ENCODE measurements at places on chromosomes 5 and 9.

GRCh38 chr9:88804254-88804596, 187.0 kb upstream of the S1PR3 start:
- no peak for DNase-seq

DNA sequence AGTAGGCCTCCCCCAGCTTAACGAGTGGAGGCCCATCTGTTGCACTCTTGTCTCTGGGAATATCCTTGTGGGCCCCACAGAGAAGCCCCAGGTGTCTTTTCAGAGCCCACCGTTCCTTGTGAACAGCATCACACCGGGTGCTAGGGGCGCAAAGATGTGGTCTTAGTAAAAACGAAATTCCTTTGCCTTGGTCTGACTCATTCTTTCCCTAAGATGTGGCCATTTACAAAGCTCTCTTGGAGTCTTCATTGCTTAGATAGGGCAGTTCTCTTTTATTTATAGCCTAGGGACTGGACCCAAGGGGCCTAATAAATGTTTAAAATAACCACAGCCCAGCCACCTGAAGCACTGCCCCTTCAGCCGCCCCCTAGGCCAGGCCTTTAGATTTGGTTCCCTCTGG, 52.8 kb upstream of the RPL26L1 start:
- no peak for DNase-seq

DNA sequence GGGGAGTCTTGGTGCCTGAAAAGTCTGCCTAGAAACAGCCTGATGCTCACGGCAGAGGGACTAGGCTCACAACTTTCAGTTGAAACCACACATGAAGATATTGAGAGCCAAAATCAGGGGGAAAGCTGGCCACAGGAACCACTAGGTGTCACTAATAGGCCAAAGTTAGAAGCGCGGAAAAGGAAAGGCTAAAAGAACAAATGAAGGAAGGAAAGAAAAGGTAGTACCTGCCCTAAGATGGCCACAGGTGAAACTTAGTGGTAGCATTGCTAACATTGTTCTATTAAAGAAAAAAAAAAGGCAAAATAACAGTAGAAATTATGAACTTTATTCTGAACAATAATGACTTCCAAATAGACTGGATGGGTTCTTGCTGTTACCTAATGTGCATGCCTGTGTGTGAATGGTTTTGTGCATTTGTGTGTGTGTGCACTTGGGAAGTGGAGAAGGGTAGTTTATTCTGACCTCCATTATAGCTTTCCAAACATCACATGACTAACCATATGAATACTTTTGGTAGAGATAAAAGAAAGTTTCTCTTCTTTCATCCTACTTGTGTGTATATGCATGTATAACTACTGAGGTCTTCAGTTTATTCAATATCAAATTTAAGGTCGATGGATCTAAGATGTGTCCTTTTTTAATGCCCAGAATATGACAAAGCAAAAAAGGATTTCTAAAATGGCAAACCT, 2.1 kb upstream of the RFESD start:
- peak; percentile 71 for DNase-seq

GRCh38 chr9:87233899-87234455, 263.7 kb upstream of the DAPK1 start:
- no peak for DNase-seq

GRCh38 chr5:158854260-158854783, 245.4 kb downstream of the EBF1 start:
- DNase-seq: no peak

DNA sequence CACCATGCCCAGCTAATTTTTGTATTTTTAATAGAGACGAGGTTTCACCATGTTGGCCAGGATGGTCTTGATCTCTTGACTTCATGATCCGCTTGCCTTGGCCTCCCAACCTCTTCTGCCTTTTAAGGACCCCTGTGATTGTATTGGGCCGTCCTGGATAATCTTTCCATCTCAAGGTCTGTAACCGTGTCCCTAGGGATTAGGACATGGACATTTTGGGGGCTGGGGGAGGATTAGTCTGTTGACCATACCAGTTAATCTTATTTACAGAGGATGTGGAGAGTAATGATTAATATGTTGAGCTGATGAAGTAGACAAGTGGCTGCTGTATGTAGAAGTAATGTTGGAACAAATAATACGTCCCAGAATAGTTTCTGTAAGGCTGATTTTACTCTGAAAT, 23.1 kb downstream of the LNPEP start:
- no peak for DNase-seq

GRCh38 chr5:54217826-54218503, 92.4 kb downstream of the ARL15 start:
- DNase-seq: peak; percentile 84

DNA sequence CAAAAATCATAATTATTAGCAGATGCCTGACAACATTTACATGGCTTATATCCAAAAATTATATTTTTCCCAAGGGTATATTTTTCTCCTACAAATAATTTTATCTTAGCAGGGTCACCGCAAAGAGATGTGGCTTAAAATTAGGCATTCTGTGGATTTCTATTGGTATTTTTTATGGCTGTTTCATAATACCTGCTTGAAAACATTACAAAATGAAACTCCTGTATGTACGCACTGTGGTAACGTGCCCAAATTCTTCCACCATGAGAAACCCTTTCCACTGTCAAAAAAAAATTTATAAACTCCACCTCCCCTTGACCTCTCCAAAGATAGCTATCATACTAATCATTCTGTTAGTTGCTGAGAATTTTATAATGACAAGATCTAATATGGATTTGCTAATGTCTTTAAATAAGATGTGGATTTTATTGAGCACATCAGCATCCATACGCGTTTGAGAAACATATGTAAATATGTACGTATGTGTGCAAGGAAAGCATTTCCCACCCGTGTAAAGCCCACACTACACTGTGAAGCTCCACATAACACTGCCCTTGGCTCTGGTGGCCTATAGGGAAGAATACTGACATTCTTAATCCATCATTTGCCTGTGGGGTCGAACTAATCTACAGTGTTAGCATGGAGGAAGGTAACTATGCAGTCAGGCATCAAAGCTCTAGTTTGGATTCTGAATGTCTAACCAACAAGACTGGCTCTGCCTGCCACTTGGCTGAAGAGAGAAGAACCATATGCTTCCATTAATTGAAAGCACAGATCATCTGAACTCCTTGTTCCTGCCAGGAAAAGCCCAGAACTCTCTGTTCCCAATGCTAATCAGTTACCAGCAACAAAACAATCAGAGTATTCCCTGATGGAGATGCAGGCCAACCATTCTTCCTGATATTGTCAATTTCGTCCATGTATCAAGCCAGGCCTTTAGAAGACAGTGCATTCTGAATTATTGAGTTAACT, 244.7 kb downstream of the SPOCK1 start:
- DNase-seq: no peak

GRCh38 chr9:20065796-20066700, 277.2 kb upstream of the SLC24A2 start:
- no peak for DNase-seq

GRCh38 chr5:136276946-136277345, 84.0 kb upstream of the SMIM32 start:
- no peak for DNase-seq

- no peak for DNase-seq
Observed at GRCh38 chr5:123763201-123763600, 251.2 kb downstream of the CSNK1G3 start.

- DNase-seq: no peak
Observed at GRCh38 chr9:76357555-76357954, 36.7 kb downstream of the RFK start.
